Anterior cingulate cortex (tissue), 58 donors: ENCODE measurements at places on chromosomes 12 and 14.

DNA sequence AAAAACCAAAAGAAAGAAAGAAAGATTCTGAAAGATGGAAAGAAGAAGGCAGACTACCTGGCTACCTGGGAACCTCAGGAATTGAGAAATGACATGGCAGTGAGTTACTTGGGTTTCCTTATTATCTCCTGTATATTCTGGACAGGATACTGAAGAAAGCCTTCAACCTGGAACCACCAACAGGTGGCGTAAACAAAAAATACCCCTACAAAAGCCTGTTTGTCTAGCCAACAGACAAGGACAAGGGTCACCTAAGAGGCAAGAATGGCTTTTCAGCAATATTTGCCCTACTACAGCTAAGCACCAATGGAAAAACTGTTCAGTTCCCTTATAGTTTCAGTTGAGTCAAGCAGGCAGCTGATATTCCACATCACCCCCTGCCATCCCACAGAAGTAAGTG lies 274.9 kb downstream of the GPHN start:
- no peak for DNase-seq

DNA sequence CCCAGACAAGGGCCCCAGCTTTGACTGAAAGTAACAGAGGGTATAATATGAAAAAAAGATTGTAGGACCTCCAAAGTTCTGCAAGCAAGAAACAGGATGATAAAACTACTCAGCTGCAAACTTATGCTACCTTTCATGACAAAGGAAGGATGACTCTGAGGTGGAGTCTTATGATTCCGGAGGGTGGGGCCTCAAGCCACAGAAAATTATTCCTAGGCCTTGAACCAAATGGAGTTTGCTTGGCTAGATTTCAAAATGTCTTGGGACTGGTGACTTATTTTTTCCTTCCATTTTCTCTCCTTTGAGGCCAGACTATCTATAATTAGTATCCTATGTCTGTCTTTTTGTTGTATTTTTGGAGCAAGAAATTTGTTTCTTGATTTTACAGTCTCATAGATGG lies 336.4 kb downstream of the LRIG3 start:
- no peak for DNase-seq

DNA sequence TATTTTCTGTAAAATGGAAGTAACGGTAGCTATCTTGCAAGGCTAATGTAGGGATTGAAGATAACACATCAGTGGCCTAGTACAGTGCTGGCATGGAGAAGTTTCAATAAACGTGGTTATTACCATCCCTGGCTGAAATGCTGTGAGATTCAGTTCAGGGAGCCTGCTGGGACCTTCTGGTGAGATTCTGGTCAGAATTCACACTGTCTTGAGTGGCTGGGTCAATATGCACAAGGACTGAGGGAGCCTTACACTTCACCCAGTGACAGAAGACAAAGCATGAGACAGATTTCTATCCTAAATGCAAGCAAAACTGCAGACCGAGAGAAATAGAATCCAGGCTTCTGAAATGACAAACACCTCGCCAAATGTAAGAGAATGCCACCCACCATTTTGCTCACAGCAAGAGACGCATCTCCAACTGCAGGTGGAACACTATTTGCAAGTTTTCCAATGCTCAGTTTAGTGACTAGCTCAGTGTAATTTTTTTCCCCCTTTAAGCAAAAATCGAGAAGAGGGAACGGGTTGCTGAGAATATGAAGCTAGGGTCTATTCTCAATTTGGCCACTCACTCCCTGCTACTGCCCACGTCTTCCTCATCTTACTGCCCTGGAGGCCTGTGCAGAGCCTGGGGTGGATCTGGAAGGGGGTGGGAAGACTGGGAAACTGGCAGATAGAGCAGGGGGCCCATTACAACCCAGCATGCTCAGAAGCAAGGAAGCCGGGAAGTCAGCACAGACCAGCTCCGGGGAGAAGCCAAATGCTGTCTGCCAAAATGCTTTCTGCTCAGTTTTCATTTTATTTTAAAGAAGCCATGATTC lies 201.3 kb downstream of the TTC7B start:
- DNase-seq = no peak

DNA sequence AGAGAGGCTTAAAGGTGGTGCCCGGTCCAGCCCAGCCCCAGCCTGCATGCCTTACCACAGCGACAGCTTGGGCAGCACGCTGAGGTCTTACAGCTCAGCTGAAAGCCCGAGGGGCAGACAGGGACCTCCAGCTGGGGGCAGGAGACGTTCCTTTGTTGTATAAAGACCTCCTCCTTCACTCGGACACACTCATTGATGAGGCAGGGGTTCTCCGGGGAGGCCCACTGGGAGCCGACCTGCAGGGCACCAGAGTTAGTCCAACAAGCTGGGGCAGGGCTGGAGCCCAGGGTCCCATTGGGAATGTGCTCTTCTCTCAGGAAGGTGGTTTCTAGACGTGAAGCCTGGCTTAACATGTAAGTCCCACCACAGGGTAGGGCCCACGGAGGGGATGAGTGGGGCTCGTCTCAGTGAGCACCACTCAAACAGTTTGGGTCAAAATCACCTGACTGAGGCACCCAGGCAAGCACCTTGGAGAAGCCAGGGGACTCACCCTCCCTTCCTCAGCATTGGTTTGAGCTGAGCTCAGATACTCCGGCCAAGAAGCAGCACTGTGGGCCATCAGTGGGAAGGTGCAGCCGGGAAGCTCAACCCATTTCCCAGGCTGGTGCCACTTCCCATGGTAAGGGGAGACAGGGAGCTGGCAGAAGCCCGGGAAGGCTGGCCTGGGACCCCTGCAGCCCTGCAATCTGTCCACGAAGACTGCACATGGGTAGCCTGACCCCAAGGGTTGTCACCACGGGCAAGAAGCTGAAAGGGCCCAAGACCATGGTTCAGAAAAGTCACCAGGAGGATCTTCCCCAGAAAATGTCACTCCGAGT lies 24.3 kb upstream of the ANO2 start:
- DNase-seq = no peak

DNA sequence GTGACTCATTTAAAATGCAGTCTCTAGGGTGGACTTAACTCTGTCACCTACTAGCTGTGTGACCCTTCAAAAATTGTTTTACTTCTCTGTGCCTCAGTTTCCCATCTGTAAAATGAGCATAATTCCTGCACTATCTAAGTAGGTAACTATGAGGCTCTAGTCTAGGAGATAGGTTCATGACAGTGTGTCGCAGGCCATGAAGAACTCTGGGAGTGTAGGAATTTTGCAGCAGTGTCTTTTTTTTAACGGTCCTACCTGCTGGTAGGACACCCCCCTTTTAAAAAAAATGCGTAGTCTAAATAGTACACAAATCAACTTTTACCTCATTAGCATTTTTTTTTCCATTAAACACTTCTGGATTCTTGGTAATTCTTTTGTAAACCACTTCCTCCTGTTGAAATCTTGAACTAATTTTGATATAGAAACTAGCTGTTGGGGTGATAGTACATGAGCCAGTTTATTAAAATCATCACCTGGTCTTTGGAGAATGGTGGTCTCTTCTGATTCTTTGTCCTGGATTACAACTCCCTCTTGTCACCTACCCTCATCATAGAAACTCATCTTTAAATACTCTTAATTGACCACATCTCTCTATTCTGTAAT lies 86.0 kb upstream of the SLC38A2 start:
- no peak for DNase-seq
